ENCODE measurements at places on chromosomes 5 and 9.

GRCh38 chr5:120449501-120449900 is 14.6 kb upstream of the PRR16 start:
- DNase-seq: no peak

- DNase-seq: peak; percentile 63
Measured at GRCh38 chr5:38441453-38442246, 114.8 kb downstream of the LIFR start.

DNA sequence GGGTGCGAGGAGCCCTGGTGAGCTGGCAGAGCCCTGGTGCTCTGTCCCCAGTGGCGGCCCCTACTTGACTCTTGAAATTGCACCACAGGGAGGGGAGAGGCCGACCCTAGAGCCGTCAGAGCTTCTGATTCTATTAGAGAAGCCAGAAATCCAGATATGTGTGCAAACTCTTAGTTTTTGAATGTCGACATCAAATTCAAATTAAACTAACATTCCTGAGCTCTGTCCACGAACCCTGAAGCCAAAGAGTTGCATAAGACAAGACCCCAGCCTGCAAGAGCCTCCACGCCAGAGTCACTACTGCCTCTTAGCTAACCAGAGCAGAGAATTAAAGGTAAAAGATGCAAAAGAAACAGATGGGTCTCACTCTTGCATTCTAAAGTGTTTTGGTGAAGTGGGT is 29.8 kb upstream of the MSX2 start:
- no peak for DNase-seq

DNA sequence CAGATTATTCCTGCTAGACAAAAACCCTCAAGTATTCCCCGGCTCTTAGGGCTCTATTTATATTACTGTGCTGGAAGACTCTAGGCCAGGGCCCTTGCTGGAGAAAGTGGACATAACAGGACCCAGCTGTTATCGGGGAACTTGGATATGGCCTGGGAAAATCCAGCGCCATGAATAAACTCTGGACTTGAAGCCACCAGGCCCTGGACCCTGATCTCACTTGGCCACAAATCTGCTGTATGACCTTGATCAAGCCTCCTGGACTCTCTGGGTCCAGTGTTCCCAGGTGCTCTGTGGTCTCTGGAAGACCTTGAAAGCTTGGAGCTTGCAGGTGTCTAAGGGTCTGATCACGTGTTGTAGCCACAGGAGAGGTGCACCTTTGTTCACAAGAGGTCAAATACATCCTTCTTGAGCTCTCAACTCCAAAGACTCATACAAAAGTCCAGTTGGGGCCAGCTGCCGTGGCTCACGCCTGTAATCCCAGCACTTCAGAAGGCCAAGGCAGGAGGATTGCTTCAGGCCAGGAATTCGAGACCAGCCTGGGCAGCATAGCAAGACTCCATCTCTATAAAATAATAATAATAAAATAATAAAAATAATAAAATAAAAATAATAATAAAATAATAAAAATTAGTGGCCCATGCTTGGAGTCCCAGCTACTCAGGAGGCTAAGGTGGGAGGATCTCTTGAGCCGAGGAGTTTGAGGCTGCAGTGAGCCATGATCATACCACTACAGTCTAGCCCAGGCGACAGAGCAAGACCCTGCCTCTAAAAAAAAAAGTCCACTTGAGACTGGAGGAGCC is 26.5 kb downstream of the COL27A1 start:
- no peak for DNase-seq

DNA sequence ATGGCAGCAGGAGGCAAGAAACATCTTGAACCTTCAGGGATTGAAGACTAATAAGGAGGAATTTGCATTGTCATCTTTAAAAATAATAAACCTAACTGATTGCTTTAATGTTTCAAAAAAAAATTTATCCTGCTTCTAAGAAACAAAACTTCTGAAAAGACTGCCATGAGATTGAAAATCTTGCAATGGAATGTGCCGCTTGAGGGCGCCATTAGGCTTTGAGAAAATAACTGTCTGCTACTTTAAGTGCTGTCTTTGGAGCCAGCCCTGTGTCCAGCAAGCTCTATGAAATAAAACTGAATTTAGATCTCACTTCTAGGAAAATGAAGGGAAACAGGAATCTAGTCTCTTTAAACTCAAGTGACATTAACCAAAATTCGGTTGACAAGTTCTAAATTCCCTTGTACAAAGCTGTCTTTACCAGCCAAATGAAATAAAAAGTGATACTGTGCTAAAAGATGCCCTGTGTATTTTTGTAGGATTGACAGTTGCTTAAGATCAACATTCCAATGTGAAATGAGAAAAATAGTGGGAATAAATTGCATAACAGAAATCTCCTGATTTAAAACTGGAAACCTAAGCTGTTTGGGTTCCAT is 79.4 kb downstream of the ESM1 start:
- DNase-seq: peak; percentile 40

DNA sequence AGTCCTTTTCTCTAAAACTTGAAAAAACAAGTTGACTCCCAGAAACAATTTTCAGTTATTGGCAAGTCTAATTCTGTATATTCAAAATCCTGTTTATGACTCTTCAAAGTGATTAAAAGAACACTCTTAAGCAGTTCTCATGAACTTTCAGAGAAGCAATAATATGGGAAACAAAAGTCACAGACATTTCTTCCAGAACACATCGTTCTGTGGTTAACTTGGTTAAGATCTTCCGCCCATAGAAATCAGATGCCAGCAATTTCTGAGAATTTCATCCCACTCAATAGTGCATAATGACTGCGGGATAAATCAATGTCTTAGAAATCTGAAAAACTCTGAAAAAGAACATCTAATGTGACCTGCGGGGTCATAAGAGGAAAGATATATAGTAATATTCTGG is 300.5 kb downstream of the COX7C start:
- no peak for DNase-seq

- DNase-seq: no peak
Measured at GRCh38 chr5:135085133-135085935, 51.3 kb upstream of the PITX1 start.

Data from T follicular helper cell (primary cell).